ENCODE measurements at places on chromosomes 7 and 10.

DNA sequence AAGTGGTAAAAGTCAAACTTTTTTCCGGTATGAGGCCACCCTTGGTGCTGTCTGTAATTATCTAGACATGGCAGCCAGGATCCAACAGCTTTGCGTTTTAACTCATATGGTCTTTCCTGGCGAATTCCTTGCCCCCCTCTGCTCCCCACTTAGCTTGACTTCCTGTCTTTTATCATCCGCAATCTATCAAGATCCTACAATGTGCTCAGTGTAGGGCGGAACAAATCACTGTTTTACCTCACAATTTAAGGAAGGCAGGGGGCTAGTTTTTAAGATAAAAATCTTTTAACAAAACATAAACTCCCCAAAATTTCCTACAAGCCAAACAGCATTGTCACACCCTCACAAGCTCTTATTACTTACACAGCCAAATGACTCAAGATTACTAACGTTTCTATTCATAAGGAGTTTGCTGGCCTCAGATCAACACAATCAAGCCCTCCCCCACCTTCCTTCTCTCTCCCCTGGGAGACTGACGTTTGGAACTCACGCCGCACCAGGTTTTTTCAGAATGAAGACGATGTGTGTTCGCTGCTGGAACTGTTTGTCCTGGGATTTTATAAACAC lies 1.3 kb upstream of the CDK14 start:
- peak; percentile 67 for DNase-seq

DNA sequence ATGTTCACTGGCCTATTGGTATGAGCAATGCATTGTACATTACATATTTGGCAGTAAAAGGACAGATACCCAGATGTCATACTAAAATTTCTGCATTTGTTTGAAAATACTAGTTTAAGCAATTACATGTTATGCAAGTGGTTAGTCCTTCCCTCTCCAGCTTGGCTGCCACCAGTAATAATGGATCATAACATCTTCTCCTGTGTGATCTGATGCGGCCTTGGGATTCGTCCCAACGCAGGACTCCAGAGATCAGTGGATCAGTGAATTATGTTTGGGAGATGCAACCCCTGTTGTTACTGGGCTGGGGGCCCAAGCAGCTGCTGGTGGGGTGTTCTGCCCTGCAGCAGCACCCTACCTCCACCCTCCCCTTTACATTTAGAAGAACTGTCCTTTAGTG lies 11.2 kb upstream of the PDK4 start:
- no peak for DNase-seq

DNA sequence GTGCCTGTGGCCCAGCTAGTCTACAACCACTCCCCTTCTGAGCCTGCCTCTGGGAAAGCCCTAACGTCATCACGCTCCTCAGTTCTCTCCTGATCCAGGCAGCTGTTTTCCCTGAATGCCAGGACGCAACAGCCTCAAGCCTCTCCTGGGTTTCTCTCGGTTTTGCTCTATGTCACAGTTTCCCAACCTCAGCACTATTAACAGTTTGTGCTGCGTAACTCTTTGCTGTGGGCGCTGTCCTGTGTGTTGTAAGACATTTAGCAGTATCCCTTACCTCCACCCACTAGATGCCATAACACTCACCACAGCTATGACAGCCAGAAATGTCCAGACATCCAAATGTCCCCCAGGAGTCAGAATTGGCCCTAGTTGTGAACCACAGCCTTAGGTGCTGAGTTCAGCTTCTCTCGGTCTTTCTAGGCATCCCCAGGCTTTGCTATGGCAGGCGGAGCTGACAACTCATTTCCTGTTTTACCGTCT lies 226.3 kb upstream of the NPVF start:
- no peak for DNase-seq

- peak; percentile 79 for DNase-seq
Measured at GRCh38 chr7:105097619-105098018, 83.6 kb downstream of the KMT2E start.

- no peak for DNase-seq
Measured at GRCh38 chr10:114713525-114714090, 55.5 kb upstream of the ABLIM1 start.

GRCh38 chr10:82982110-82982608 lies 1107.2 kb downstream of the NRG3 start:
- DNase-seq: no peak

- DNase-seq: no peak
Measured at GRCh38 chr10:68208424-68209042, 23.4 kb downstream of the ATOH7 start.

- DNase-seq: no peak
Measured at GRCh38 chr10:61901829-61902444, 438 bp downstream of the ARID5B start.

- DNase-seq: no peak
Measured at GRCh38 chr7:22184549-22185199, 172.3 kb downstream of the RAPGEF5 start.

DNA sequence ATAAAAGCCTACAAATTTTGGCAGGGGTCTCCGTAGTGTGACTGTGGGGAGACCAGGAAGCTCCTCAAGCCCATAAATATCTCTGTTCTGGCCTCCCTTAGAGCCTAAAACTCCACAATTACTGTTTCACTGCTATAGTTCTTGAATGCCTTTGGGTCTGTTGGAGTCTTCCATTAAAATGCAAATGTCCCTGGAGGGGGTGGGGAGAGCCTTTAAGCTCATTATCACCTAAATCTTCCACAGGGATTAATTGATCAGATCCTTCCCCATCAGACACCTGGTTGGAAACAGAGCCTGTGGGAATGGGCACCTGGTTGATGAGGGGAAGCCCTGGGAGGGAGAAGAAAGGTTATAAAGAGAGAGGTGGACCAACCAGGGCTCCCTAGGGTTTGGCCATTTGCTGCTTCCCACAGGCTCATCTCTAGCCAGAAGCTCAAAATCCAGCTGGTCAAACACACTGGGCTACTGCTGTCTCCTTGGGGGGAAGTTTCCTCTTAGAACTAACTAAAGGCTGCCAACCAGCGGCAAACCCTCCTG lies 718.2 kb downstream of the LRMDA start:
- DNase-seq: no peak

- no peak for DNase-seq
Measured at GRCh38 chr10:78991187-78991586, 77.6 kb upstream of the ZMIZ1 start.

DNA sequence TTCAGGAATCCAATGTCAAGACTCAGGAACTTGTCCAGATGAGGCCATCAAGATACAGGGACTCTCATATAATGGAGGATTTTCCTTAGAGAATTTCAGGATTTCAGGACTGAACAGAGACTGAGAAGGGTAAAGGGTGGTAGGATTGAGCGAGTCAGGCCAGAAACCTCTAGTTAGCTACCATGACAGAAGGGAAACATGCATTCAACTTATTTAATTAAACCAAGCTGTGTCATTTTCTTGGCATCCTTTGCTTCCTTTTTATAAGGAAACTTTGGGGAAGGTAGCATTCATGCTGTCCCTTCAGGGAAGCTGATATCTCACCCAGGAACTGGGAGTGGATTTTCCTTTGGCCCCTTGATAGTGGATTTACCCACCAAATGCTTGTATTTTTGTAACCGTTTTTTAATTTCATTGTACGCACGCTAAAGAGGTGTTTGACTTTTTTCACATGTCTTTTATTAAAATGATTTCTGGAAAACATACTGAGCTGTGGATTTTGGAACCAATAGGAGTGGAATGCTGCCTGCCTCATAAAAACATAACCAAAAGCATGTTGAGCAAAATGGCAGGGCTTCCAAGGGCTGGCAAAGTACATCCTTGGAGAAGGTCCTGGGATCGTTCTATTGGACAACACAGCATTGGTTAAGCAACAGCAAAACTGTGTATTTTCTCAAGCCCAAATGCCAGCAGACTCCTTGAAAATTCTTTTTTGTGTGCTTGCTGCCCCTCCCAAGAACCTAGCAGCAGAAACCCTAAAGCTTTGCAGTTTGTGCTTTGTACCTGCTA lies 104.5 kb downstream of the CXCL12 start:
- no peak for DNase-seq

DNA sequence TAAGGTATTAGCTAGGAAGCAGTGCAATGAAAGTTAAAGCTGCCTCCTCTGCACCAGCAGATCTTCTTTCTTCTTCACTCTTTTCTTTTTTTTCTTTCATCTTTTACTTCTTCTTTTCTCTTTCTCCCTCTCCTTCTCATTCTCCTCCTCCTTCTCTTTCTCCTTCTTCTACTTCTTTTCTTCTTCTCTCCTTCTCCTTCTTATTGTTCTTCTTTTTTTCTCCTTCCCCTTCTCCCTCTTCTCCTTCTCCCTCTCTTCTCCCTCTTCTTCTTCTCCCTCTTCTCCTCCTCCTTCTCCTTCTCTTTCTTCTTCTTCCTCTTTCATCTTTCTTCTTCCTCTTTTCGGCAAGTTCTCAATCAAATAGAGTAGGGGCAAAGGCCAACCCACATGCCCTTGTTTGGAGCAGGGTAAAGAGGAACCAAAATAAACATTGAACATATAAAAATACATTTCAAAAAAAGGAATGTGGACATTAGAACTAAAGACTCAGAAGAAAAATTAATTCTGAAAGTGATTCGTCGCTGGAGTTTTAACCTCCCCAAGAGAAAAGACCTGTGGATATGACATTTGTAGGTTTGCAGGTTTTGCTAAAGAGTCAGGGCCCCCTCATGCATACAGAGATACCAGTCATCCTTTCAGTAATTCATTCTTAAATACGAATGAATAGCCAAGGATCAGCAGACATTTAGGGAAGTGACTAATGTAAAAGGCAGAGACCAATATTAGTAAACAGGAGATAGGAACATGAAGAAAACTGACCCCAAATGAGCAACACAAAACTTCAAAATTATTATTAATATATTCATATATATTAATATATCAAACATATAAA lies 93.0 kb upstream of the RSU1 start:
- DNase-seq: no peak

All from pulmonary artery endothelial cell (primary cell).